Natural killer cell (primary cell): ENCODE measurements at places on chromosomes 12 and 14.

GRCh38 chr14:24843494-24843893 lies 206.5 kb downstream of the STXBP6 start:
- no peaks in the 10 kb centered on the region for H3K4me1 ChIP-seq
- H3K4me3 ChIP-seq = no peak overlapping the region
- no peak overlapping the region for H3K27ac ChIP-seq

GRCh38 chr12:112331886-112332285 lies 50.3 kb downstream of the HECTD4 start:
- no peak overlapping the region for H3K27ac ChIP-seq
- H3K4me3 ChIP-seq = no peak overlapping the region
- H3K27me3 ChIP-seq = no peaks in the 10 kb centered on the region
- no peaks in the 10 kb centered on the region for H3K4me1 ChIP-seq

DNA sequence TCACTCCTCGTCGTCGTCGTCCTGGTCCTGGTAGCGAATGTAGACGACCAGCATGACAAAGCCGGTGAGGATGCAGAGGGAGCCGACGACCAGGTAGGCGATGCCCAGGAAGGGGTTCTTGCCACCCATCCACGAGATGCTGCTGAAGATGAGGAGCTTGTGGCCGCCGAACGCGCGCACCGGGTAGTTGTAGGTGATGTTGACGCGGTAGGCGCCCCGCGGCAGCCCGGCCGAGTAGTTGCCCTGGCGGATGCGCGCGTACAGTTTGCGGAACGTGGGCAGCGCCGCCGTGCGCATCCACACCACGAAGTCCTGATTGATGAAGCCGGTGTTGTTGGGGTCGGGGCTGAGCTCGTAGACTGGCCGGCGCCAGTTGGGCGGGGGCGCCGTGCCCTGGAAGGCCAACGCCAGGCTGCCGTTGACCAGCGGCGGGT lies 1.0 kb downstream of the TMEM30B start:
- peak; percentile 68 for DNase-seq
- H3K27ac ChIP-seq = peak overlapping the region; percentile 69
- H3K4me1 ChIP-seq = peaks cover 16% of the 10 kb centered on the region
- peak overlapping the region; percentile 45 for H3K4me3 ChIP-seq
- H3K27me3 ChIP-seq = no peaks in the 10 kb centered on the region
- H3K36me3 ChIP-seq = no peaks in the 10 kb centered on the region

GRCh38 chr14:90521084-90521929 lies 124.5 kb downstream of the CALM1 start:
- no peaks in the 10 kb centered on the region for H3K4me1 ChIP-seq
- H3K4me3 ChIP-seq = no peak overlapping the region
- H3K36me3 ChIP-seq = no peaks in the 10 kb centered on the region
- DNase-seq = no peak

GRCh38 chr12:94148739-94149118 lies 352 bp downstream of the PLXNC1 start:
- no peaks in the 10 kb centered on the region for H3K27me3 ChIP-seq
- no peak overlapping the region for H3K27ac ChIP-seq
- no peaks in the 10 kb centered on the region for H3K36me3 ChIP-seq
- DNase-seq = no peak

DNA sequence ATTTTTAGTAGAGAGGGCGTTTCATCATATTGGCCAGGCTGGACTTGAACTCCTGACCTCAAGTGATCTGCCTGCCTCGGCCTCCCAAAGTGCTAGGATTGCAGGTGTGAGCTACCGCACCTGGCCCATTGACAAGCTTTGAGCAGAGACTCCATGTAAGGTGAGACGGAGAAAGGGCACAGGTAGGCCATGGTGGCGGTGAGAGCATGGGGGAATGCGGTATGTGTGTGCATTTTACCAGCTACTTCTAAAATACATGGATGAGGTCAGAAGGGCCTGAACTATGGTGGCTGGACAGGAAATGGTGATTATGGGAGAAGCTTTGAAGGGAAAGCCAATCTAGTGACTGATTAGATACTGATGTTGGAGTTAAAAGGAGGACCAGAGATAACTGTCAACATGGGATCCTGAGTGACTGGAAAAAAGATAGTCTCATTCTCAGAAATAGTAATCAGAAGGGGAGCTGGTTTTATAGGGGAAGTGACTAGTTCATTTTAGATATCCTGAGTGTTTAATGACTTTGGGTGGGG lies 21.9 kb upstream of the PTPRB start:
- no peak overlapping the region for H3K4me3 ChIP-seq
- H3K27ac ChIP-seq = no peak overlapping the region
- H3K36me3 ChIP-seq = no peaks in the 10 kb centered on the region
- peaks cover 9% of the 10 kb centered on the region for H3K4me1 ChIP-seq
- DNase-seq = no peak
- no peaks in the 10 kb centered on the region for H3K27me3 ChIP-seq

DNA sequence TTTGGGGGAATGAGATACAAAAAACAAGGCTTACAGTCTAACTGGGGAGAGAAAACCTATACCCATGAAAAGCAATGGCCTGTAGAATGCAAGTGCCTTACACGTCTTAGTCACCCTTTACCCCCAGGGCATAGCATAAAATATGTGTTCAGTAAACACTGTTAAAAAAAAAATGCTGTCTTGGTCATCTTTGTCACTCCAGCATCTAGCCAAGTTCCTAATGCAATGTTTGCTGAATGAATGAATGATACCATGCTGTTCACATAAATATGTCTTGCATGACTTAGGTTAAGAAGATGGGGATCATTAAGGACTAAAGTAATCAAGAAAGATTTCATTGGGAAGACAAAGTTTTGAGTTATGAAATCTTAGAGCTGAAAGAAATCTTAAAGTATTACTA lies 38.5 kb downstream of the PPP2R5E start:
- peaks cover 11% of the 10 kb centered on the region for H3K4me1 ChIP-seq
- H3K27ac ChIP-seq = no peak overlapping the region
- H3K36me3 ChIP-seq = no peaks in the 10 kb centered on the region
- H3K4me3 ChIP-seq = no peak overlapping the region

- H3K27ac ChIP-seq = no peak overlapping the region
- no peaks in the 10 kb centered on the region for H3K4me1 ChIP-seq
- no peak for DNase-seq
- no peaks in the 10 kb centered on the region for H3K36me3 ChIP-seq
These were observed 556.4 kb downstream of the SLC6A15 start for GRCh38 chr12:84356224-84356623.

DNA sequence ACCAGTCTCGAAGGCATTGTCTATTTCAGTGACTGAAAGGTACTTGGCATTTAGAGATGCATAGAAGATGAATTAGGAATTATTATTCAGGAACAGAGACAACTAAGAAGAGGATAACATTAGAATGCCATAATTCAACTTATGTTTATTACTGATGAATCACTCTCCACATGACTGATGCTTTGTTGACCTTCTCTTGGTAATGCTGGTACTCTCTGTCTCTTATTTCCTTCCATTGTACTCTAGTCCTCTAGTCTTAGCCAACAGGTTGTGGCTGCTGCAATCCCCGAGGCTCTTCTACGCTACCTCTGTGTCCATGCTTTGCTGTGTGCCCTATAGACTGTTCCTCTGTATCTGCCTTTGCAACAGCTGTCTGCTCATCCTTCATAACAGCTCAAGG lies 652.9 kb downstream of the NRXN3 start:
- H3K4me3 ChIP-seq = no peak overlapping the region
- no peak for DNase-seq
- no peaks in the 10 kb centered on the region for H3K4me1 ChIP-seq
- no peaks in the 10 kb centered on the region for H3K36me3 ChIP-seq
- no peak overlapping the region for H3K27ac ChIP-seq

- H3K4me1 ChIP-seq = no peaks in the 10 kb centered on the region
- DNase-seq = no peak
- H3K27me3 ChIP-seq = no peaks in the 10 kb centered on the region
- no peak overlapping the region for H3K4me3 ChIP-seq
- H3K36me3 ChIP-seq = peaks cover 3% of the 10 kb centered on the region
These were observed 85.1 kb downstream of the DERA start for GRCh38 chr12:15996254-15996653.

DNA sequence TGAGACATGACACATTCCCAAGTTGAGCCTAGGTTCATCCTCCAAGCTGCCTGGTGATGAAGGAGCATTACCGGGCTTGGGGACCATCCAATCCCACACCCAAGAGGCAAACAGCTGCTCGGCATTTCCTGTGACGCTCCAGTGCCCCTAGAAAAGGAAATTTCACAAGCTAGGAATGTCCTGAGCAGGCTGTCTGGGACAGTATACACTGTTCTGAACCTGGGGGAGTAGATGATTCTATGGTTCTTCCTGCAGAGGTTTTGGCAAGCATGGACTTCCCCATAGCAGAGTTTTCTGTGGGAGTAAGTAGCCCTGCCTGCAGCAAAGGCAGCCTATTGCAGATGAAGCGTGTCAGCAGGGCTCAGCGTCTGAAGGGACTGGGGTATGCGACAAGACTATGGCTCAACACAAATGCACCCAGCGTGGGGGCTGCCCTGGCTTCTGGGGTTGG lies 47.4 kb upstream of the SRSF5 start:
- H3K36me3 ChIP-seq = no peaks in the 10 kb centered on the region
- no peak overlapping the region for H3K27ac ChIP-seq
- no peak overlapping the region for H3K4me3 ChIP-seq
- H3K27me3 ChIP-seq = no peaks in the 10 kb centered on the region
- peaks cover 38% of the 10 kb centered on the region for H3K4me1 ChIP-seq
